Stimulated activated CD4-positive, alpha-beta T cell treated with anti-CD3 and anti-CD28 coated beads, Interleukin-1b, Interleukin-23, amount 100 ng/mL, for 1 hour (primary cell): ENCODE measurements at places on chromosomes 4 and X.

DNA sequence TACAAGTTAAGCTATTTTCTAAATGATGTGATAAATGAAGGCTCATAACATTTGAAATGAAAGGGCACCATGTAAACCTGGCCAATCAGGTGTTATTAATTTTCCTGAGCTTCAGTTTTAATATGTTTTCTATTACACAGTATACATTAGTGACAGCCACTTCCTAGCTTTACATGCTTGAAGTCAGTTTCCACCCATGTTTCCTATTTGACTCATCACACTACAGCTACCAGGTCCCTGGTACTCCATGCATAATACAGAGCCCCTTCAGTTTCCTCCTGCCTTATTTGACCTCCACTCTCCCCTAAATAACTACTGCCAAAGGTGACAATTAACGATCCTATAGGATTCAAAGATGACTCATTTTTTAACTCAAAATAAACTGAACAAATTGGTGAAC is 18.3 kb downstream of the ZNF518B start:
- no peak for DNase-seq

DNA sequence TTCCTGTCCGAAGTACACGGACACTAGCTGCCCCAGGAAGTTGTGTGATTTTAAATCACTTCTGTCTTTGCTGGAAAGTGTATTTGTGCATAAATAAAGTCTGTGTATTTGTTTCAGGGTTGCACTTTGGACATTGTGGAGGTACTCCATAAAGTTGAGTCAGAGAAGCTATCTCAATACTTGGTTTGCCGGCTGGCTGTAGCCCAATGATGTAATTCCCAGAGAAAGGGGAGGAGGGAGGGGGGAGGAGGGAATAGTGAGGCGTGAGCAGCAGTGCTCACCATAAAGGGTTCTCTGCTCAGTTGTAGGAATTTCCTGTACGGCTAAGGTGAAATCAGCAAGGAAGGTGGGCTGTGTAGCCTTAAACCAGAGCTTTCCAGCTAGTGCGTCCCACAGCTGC is 7.5 kb downstream of the APEX2 start:
- no peak for DNase-seq

DNA sequence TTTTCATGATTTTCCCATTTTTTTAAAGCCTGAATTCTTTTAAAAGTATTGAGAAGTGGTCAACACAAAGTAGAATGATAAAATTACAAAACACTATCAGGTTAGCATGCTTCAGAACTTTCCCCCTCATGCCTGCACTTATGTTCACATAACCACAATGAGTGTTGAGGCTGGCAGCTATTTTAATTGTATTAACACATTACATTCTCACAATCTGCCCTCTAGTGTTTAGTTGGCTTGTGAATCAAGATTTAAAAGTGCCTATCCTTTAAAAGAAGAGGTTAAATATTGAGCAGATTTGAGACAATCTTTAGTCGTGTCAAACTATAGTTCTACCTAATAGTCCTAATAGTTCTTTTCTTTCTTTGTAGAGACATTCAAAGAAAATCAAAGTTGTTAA is 93.6 kb upstream of the NAP1L5 start:
- DNase-seq: no peak

DNA sequence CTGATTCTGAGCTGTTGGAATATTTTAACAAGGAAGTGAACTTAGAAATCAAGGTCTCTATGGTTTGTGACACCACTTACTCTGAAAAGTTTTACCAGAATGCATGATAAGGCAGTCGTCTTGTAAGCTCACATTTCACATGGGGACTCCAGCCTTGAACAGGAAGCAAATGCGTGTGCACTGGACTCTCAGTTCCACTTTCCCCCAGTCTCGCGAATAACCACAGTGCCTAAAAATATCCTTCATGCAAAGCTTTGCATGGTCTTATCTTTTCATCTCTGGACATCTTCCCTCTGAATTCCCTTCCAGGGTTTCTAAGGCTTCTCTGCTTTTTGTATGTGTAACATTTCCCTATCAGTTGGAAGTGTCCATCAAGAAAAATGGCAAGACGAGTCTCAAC is 581.8 kb downstream of the NLGN4X start:
- DNase-seq: no peak

DNA sequence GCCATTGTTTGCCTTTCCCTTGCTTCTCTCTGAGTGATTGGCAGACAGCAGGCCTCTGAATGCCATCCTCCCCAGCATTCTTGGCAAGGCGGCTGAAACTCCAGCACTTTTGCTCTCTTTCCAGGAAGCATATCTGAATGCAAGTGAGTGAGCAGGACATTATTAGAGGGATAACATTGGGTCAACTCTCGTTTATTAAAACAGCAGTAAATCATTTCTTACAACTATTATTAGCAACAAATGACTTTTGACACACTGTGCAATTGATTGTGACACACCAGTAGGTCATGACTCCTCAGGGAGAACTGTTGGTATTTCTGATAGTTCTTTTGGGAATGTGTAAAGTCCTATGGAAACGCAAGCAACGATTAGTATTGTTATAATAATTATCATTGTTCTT is 103.8 kb downstream of the EFNB1 start:
- DNase-seq: no peak

GRCh38 chrX:150041208-150041607 is 102.9 kb upstream of the EOLA2 start:
- DNase-seq: no peak
